ENCODE measurements at places on chromosomes 6 and 20.
A peak's percentile ranks its signal among the peaks of the same experiment; 100 is the strongest.

DNA sequence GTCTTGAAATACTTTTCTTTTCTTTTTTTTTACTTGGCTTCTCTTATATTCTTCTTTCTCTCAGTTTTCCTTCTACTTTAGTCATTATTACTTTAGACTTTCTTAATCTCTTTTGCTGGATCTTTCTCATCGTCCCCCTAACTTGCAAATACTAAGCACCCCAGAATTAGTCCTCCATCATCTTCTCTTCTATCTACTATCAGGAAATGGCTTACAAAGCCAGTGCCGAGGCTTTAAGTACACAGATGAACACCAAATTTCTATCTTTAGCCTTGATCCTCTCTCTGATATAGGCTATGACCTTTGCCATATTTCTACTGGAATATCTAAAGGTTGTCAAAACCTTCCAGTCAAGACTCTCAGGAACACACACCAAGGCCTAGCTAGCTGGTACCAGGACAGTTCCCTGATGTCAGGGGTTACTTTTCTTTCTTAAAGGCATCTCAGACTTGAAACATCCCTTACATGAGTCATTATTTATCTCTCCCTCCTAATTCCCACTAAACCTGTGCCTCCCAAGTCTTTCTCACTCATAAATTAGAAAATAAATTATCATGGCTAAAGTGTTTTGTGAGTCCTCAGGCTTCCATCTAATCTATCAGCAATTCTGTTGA lies 278.6 kb upstream of the TCF21 start:
- DNase-seq = no peak

DNA sequence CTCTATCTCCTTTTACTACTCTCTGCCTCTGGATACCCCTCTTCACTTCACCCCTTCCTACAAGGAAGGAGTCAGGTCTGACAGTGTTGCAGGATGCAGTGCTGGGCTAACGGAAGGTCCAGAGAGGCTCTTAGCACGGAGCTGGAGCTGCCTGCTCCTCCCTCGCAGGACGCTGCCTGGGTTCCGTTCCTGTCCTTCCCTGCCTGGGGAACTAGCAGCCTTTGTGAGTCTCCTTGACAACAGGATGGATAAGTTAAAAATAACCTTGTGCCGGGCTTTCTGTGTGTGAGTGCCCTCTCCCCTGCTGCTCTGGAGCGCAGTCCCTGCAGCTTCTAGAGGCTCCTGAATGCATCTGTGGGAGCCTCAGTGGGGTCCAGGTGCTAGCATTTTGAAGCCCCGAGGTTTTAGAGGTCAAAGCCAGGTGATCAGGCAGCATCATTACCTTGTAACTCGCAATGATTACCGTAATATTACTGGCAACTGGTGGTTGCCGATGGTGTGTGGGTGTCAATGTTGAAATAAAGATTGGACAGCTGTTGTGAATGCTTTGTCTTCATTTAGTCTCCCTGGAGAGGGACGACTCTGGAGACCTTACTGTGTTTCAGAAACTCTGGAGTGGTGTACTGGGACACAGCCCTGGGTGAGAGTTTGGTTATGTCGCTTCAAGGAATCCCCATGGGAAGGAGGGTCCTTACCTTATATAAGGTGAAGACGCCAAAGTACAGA lies 44.4 kb downstream of the CDS2 start:
- peak; percentile 83 for DNase-seq

- peak; percentile 31 for DNase-seq
Measured at GRCh38 chr20:61886721-61887595, 178.7 kb downstream of the TAF4 start.

DNA sequence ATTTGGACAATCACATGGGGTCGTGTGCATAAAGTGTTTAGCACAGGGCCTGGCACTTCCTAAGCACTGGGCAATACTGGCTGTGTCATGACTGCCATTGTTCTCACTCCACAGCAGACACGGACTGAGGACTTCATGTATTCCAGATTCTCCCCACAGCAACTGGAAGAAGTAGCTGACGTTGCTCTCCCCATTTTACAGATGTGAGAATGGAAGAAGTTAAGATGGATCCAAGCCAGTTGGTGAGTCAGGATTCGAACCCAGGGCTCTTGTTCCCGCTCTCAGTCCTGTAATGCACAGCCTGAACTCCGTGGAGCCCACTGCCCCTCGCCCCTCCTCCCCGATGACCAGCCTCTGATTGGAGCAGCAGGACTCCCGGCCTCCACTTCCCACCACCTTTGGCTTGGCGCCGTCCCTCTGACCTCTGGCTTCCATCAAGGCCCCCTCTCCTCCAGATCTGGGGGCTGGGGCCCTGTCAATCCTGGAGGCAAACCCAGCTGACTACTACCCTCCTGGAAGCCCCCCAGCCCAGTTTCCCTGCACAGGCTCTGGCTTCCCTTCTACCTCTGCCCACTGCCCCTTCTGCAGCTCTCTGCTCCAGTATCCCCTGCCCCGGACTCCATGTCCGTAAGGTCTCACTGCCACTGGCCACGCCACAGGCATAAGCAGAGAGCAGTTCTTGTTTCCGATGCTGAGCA lies 12.7 kb downstream of the NOL4L start:
- no peak for DNase-seq

DNA sequence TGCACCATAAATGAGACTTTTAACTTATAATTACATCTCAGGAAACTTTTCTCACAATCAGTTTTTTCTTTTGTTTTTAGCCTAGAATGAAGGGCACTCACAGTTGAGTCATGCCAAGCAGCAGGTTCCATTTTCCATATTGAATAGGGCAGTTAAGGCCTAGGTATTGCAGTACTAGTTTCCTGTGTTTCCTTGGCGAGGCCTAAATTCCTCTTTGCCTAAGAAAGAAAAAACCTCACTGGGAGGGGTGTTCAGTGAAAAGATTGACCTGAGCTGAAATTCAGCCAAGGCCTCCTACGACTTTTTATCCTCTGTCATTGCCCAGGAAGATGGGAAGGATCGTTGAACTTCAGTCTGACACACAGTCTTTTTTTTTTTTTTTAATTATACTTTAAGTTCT lies 85.5 kb downstream of the IMPG1 start:
- DNase-seq = no peak

DNA sequence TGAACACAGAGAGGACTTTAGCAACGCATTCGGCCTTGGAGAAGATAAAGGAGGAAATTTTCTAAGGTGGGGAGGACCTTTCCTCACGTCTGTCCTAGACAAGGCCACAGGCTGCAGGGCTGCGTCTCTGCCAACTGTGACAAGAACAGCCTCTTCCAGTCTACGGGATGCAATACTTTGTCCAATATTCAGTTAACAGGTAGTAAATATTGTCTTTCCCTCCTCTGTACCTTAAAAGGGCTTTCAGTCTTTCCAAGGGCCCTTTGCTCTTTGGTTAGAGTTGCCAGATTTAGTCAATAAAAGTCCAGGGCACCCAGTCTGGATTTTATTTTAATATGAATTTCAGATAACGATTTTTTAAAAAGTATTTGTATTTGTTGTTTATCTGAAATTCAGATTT lies 78.2 kb downstream of the ELOVL4 start:
- no peak for DNase-seq

DNA sequence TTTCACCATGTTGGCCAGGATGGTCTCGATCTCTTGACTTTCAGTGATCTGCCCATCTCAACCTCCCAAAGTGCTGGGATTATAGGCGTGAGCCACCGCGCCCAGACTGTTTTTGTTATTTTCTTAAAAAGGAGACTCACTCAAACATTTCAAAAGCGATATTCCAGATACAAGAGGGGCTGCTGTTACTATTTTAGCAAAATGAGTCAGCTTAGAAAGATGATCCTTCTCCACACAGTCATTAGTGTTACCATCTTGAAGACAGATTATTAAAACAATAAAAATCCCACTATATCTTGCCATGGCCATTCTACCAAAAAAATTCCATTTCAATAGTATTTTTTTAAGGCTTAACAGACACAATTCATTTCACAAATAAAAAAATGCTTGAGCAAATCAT lies 102.8 kb downstream of the PREP start:
- DNase-seq = no peak
